Right ventricle myocardium superior (tissue), 1 donor: ENCODE measurements at places on chromosomes 3 and 15. TPM values are rescaled to one million over a fixed set of nuclear protein-coding genes. Genes with fewer than 3 reads are reported as not detected.

GRCh38 chr3:177401375-177401774 lies 204.1 kb upstream of the TBL1XR1 start:
- DNase-seq: no peak

GRCh38 chr3:57604971-57605370 lies 7.8 kb upstream of the ARF4 start:
- no peak for DNase-seq

GRCh38 chr3:186210852-186211500 lies 102.1 kb upstream of the ETV5 start:
- no peak for DNase-seq

- DNase-seq: no peak
Observed at GRCh38 chr3:153903430-153903829, 217.8 kb upstream of the ARHGEF26 start.

- no peak for DNase-seq
Observed at GRCh38 chr3:159169828-159170227, 368.0 kb downstream of the MFSD1 start.

GRCh38 chr15:94441760-94442159 lies 210.4 kb downstream of the MCTP2 start:
- DNase-seq: no peak

- DNase-seq: no peak
Observed at GRCh38 chr3:4821975-4822374, 157.3 kb upstream of the BHLHE40 start.

GRCh38 chr3:156174229-156174847 lies 54.0 kb downstream of the KCNAB1 start:
- no peak for DNase-seq

DNA sequence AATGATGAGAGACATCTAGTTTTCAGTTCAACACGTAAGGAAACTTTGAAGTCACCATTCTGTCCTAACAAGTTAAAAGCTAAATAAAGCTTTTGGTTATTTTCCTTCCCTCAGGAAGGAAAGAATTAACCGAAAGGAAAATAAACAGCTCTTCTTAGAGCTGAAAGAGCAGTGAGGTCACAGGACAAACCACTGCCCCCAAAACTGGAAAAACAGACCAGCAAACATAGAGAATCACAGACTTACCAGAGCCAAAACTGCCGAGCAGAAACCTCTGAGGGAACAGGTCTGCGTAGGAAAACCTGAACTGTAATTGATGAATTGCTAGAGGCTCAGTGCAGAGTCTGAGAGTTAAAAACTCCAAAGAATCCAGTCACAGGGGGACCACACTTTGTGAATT lies 14.7 kb downstream of the USP50 start:
- DNase-seq: no peak

DNA sequence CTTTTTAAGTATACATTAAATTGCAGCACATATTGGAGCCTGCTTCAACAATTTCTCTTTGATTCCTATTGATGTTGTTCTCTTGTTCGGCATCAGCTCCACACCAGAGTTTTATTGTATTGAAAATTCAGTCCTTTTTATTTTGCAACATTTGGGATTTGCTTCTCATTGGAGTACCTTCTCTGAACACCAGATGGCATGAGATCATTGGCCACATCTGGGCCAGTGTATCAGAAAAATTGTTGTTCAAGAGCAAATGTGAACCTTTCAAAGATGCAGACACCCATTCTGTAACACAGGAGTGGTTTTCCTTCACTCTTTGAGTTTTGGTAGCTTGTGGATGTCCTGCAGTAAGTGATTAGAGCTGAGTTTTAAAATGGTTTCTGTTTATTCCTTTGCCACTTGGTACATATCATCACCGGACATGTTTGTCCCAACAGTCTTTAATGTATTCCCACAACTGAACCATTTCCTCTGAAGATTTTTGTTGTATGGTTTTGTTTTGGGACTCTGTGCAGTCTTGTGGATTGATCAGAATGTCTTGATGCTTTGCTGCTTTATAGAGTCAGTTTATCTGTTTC lies 96.1 kb downstream of the MCTP2 start:
- DNase-seq: no peak

DNA sequence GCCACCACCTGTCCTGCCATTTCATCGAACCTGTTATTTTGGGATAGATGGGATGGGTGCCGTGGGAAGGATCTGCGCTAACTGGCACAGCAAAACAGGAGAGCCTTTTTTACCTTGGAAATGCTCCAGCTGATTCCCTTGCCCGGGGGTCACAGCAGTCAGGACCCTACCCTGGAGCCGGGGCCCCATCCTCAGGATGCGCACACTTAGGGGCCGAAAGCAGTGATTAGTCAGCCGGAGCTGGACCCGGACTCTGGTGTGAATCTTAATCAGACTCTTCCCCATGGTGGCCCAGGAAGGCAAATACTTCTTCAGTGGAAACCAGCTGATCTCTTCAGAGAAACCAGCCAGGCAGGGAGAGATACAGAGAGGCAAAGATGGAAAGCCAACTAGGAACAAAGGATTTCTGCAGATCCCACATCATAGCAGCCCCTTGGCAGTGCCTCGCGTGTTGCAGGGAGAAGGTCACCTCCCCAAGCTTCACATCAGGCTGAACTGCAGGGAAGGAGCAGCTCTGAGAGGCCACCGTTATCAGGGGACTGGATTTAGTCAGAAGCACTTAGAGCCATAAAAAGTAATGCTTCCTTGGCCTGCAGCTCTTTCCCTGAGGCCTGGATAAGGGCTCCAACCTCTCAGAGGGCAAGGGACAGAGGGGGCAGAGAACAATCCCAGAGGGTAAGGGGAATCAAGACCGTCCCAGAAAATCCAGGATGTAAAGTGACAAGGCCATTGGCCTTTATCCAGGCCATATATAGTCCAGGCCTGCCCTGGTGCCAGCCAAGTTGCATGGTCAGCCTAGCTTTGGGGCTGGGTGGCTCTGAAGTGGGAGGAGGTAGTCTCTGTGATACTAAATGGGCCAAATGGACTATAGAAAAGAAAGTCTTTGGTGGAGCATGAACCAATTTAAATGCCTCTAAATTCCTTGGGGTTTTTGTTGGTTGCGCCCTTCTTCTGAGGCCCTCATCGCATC lies 52.9 kb downstream of the WDR76 start:
- peak; percentile 56 for DNase-seq

DNA sequence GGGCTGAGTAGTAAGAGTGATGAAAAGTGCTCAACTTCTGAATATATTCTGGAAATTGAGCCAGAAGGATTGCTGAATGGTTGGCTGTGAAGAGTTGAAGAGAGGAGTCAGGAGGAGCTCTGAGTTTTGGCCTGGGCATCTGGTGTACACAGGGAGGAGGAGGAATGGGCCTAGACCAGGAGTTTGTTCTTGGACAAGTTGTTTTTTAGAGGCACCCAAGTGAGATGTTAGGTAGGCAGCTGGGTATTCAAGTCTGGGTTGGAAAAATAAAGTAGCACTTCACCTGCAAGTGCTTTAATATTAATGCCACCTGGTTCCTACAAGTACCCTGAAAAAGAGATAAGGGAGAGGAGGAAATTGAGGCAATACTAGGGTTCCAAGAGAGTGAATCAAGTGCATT lies 14.7 kb downstream of the BSN start:
- DNase-seq: no peak

- DNase-seq: no peak
Observed at GRCh38 chr3:168859574-168859973, 763.9 kb upstream of the GOLIM4 start.

GRCh38 chr3:4514916-4515315 lies 21.8 kb downstream of the ITPR1 start:
- DNase-seq: no peak

- DNase-seq: peak; percentile 50
Observed at GRCh38 chr15:25693321-25694238, 169.5 kb downstream of the ATP10A start.

DNA sequence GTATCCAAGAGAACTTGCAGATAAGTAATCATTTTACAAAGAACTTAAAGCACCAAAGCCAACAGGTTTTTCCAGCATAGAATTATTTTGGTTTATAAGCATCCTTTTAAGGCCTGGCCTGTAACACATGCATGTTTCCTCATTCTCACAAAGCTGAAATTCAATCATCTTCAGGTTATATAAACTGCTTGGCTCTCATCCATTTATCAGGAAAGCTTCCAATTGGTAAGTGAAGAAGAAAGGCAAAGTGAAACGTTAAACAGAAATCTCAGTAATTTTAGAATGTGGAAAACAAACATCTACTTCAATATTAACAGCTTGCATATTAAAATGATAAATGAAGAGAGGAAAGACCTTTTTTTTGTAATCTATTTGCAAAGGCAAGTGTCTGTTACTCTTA lies 1.6 kb downstream of the SERP1 start:
- DNase-seq: no peak

DNA sequence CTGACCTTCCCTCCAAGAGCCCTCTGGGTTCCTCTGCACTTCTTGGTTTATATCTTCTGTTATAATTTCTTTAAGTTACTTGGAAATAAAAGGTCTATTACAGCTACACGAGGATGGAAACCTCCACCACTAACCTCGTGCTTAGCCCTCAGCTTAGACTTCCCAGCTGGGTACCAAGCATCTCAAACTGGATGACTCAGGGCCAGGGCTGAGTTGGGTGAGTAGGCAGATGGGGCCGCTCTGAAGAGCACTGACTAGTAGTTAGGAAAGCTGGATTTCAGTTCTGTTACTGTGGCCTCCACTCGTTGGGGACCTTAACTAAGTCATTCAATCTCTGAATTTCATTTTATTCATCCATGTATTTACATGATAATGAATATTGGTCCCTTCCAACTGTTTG lies 1036.6 kb downstream of the IGSF11 start:
- DNase-seq: no peak

DNA sequence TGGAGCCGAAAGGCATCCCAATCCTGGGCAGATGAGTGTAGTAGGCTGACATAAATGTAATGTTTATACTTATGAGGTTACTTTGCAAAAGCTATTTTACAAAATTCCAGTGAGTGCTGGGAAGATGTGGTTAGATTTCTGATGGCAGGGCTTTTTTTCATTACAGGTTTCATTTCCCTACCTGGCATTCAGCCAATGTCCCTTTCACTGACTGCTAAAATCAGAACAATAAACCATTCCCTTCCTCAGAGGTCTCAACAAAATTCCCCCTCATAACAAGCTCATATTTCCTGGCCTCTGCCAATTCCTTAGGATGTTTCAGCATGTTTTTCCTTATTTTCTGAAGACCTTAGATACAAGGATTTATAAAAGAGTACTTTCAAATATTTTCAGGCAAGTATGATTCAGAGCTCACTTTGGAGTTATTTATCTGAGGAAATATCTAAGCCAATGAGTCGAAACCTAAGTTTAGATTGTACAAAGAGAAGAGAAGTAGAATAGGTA lies 40.9 kb upstream of the CCDC80 start:
- DNase-seq: no peak

DNA sequence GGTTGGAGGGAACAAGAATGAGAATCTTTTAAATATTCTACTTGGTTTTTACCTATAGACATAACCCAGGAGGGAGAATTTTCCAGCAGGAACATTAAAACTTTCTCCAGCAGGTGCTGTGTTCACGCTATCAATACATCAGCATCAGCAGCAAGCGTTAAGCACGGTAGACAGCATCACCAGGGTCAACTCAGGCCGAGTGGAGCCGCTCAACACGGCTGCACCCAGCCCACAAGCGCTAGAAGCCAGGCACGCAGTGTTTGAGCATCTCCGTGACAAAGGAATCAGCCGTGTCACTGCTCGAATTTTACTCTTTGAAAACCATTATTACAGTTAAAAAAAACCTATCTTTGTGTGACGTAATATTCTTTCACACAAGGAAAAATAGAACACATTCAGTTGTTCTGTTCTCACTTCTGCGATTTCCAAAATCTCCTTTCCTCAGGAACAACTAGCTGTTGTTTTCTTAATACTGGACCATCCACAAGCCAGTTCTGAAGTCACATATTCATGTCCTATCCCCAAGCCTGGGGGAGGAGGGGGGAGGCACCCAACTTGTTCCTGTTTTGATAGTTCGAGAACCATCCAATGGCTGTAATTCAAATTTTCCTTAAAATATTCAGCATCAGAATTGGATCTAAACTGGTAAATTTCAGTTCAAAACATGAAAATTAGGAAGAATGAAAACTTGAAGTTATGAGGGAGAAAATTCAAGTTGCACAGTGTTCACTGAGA lies 77.9 kb downstream of the ADAMTS17 start:
- DNase-seq: no peak

- no peak for DNase-seq
Observed at GRCh38 chr15:79689030-79689429, 207.8 kb downstream of the MTHFS start.

- no peak for DNase-seq
Observed at GRCh38 chr3:178562947-178563232, 26.7 kb downstream of the KCNMB2 start.

DNA sequence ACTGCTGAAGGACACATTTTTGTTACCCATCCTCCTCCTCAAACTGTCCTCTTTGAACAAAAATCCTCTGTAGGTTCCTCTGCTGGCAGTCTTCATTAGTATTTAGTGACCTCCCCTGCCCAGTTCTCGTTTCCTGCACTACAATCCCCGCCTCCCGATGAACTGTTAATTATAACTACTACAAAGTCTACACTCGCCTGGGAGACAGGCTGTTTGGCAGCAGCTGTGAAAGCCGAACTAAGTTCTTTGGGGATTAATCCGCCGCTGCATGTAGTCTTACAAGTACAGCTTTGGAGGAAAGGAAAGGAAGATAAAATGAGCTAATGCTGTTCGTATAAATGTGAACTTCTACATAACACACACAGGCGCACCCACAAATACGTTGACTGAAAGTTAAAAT lies 160.0 kb upstream of the WNT5A start:
- DNase-seq: no peak

- DNase-seq: no peak
Observed at GRCh38 chr15:61196711-61197586, 32.2 kb downstream of the RORA start.

DNA sequence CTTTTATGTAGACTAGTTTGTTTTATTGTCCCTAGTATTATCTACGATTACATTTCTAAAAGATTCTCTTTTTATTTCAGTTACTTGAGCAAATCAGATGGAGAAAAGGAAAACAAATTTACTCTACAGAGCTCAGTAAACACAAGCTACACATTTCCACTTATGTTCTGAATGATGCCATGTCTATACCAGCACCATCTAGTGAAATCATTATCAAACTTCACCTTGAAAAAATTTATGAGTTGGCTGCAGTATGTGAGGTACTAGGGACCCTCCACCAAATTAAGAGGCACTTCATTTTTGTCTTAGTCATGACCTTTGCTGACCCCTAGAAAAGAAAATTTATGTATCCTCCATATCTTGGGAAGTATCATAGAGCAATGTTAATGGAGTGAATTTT lies 827.4 kb downstream of the SI start:
- DNase-seq: no peak

The AMIGO3 gene
- not detected for total RNA-seq

The CILP gene
- total RNA-seq: 3.5 TPM

The DPPA2 gene
- not detected for total RNA-seq

The SATB1 gene
- total RNA-seq: 41.7 TPM

The A4GNT gene
- total RNA-seq: not detected
